ENCODE measurements at places on chromosomes 11 and 22.

DNA sequence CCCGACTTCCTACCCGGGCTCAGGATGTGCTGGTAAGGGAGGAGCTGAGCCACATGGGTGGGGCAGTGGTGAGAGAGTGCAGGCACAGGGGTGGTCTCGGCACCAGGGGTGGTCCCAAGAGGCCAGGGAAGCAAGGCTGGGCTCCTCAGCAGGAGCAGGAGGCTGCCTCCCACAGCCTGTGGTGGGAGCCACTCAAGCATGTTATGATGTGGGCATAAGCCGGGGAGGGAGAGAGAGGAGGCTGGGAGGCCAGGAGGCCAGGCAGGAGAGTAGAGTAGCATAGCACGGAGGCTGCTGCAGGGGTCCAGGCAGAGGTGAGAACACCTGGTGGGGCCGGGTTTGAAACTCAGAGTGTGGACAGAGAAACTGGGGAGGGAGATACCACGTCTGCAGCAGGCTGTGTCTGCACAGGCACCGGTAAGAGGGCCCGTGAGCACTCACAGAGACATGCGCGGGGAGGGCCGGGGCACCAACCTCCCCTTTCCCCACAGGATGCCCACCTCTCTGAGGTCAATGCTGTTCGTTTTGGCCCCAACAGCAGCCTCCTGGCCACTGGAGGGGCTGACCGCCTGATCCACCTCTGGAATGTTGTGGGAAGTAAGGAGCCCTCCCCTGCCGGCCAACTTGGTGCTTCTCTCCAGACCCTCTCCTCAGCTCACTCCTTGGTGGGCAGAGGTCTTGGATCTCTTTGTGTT lies 10.7 kb downstream of the ATG16L2 start:
- no peak for DNase-seq

DNA sequence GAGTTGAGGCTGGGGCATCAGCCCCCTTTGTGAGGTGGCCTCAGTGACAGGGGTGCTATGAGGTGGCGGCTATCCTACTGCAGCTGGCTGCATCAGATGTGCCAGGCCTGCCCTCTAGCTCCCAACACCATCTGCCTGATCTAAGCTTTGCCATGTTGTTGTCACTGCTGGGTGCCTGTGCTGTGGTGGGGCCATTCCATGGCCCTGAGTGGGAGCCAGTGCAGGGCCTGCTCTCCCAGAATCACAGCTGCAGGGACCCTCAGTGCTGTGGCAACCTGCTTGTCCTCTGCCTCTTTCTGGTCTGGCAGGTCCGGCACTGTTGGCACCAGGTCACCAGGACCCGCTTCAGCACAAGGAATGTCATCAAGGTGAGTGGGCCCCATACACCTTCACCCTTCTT lies 1.8 kb upstream of the SNU13 start:
- no peak for DNase-seq

DNA sequence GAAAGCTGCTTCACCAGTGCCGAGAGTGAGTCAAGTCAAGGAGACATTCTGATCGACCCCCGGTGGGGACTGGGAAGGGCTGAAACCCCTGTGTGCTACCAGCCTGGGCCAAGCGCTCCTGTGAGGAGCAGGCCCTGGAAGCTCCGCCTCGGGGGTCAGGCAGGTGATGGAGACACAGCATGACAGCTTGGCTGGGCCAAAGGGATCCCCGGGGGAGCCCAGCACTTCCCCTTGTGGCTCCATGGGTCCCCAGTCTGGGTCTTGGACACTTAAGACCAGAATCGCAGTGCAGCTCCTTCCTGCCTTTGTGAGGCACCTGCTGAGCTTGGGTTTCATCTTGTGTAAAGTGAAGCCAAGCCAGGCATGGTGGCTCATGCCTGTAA lies 89.2 kb downstream of the MORC2 start:
- DNase-seq, result no peak

GRCh38 chr11:47857485-47857884 lies 9.3 kb upstream of the NUP160 start:
- DNase-seq, result no peak

GRCh38 chr11:19931771-19932369 lies 219.2 kb downstream of the NAV2 start:
- no peak for DNase-seq

- no peak for DNase-seq
These were observed 1.5 kb downstream of the ADAMTS8 start for GRCh38 chr11:130426837-130427341.

GRCh38 chr11:61587541-61587941 lies 6.7 kb upstream of the SYT7 start:
- no peak for DNase-seq

GRCh38 chr22:46574993-46575910 lies 37.8 kb upstream of the CELSR1 start:
- DNase-seq, result no peak

DNA sequence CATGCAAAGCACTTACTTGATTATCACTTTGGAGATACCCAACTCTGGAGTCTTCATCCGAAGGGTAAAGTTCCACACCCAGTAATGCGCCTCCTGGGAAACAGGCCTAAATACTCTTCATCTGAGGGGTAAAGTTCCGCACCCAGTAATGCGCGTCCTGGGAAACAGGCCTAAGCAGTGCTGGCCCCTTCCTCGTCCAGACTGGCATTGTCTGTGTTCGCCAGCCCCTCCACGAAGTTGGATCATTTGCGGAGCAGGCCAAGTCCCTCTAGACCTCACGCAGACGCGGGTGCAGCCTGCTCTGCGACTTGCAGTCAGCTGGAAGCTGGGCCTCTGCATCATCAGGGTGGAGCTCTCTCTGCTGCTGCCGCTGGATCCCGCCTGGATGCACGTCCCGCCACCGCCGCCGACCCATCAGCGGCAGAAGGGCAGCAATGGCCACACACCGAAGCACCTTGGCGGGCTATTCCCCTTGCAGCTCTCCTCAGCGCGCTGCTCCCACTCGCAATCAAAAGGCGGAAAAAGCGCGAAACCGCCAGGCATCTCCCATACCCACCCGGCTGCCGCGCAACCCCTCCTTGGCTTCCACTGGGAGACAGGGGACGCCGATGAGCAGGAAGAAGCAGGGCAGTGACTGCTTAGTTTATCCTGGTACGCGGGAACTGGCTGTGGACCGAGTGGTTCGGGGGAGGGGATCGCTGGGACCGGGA lies 34.1 kb upstream of the GLYATL1 start:
- no peak for DNase-seq

- no peak for DNase-seq
These were observed 47.5 kb downstream of the NOX4 start for GRCh38 chr11:89443361-89444322.

- no peak for DNase-seq
These were observed 25.4 kb upstream of the IGSF9B start for GRCh38 chr11:133982151-133982550.

- no peak for DNase-seq
These were observed 1.5 kb upstream of the USP18 start for GRCh38 chr22:18148293-18148965.

DNA sequence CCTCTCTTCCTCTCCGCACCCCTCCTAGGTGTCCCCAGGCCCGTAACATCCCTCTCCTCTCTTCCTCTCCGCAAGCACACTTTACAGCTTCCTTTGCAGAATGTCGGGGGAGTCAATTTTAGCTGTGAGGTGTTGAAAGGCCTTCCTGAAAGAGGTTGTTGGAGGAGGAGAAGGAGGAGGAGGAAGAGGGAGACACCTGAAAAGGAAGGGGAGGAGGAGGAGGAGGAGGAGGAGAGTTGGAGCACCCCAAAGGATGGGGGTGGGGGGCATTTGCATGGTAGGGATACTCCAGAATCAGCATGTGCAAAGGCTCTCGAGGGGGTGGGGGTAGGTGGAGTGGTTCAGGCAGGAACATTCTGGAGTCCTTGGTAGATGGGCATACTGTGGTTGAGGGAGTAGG lies 1045.1 kb downstream of the TBC1D22A start:
- DNase-seq, result no peak

DNA sequence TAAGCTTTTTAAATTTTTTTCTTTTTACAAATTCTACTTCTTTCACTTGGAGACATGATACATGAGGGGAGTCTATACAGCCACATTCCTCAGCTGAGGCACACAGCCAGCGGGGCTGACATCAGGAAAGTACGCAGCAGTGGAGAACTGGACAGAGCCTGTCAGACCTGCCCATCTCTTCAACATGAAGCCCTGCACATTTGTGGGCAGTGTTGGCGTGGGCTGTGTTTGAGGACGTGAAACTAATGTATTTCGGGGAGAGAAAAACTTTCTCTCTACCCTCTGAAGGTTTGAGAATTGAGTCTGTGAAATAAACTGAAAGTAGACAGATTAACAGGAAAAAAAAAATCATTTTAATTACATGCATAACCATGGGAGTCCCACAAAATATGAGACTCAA lies 84.8 kb upstream of the HTATIP2 start:
- DNase-seq, result no peak
